HEK293T (cell line): ENCODE measurements at places on chromosomes 13 and 19.

- no peak for DNase-seq
These were observed 13.6 kb downstream of the C19orf25 start for GRCh38 chr19:1465191-1466016.

DNA sequence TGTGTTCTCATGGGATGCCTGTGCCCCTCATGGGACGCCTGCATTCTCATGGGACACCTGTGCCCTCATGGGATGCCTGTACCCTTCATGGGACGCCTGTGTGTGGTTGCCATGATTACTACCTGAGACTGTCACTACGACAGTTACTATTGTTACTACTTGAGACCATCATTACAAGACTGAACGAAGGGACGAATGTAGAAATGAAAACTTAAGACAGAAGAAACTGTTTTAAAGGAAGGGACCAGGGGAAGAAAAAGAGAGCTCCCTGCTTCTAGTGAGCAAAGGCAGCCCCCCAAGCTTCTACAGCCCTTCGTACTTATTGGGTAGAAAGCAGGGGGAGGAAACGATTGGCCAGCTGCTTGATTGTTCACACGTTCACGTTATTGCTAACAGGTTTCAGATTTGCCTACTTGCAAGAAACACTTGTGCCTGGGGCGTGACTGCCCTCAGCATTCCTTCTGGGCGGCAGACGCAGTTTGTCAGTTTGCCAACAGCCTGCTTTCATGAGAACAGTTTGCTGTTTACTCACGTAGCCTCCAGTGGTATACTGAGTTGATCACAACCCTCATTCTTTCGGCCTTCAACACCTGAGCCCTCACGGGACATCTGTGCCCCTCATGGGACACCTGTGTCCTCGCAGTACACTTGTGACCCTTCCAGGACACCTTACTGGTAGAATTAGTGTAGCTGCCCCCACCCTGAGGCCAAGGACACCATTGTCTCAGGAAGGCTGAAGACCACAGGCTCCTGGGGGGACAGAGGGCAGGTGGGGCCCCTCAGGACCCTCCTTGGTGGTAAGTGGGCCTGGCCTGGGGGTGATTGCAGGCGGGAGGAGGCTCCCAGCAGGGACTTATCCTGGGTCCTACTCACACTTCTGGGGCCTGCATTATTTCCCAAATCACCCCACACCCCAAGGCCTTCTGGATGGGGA, 2.5 kb upstream of the S1PR4 start:
- no peak for DNase-seq

GRCh38 chr13:80550971-80551441, 210.1 kb upstream of the SPRY2 start:
- no peak for DNase-seq

DNA sequence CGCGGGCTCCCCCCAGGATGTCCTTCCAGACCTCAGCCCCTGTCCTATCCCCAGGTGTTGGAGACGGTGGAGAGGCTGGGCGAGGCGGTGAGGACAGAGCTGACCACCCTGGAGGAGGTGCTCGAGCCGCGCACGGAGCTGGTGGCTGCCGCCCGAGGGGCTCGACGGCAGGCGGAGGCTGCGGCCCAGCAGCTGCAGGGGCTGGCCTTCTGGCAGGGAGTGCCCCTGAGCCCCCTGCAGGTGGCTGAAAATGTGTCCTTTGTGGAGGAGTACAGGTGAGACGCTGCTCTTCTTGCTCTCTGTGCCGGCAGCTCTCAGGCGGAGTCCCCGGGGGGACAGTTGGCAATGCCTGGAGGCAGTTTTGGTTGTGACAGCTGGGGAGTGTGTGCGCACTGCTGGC, 6.9 kb downstream of the TTYH1 start:
- no peak for DNase-seq

DNA sequence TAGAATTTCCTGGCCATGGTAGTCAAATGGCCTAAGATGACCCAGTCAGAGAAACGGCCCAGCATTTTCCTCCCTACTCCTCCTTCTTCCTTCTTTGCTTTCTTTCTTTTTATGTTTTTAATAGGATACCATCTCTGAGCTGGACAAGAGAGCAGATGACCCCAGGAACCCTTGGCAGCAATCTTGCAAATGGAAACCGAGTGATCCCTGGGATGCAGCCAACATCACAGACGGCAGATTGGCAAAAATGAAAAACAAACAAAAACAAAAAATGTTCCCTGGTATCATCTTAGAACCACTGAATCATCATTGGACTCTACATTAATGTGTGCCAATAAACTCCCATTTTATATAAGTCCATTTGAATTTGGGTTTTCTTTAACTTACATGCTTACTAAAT, 424.4 kb downstream of the FGF14 start:
- DNase-seq, result no peak

- DNase-seq, result no peak
These were observed 6.1 kb downstream of the STK11 start for GRCh38 chr19:1211494-1212234.

- DNase-seq, result no peak
These were observed 84.1 kb upstream of the FNDC3A start for GRCh38 chr13:48891586-48891985.

DNA sequence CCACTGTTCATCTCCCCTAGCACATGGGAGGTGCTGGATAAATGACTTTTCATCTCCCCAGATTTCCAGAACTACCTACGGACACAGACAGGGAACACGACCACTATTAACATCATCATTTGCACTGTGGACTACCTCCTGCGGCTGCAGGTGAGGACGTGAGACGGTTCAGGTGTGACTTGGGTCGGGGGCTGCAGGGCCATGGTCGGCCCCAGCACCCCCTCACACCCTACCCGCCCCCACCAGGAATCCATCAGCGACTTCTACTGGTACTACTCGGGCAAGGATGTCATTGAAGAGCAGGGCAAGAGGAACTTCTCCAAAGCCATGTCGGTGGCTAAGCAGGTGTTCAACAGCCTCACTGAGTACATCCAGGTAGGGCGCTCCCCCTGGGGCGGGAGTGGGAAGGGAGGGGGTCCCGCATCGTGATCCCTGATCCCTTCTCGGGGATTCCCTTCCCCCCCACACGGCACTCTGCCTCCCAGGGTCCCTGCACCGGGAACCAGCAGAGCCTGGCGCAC, 74.4 kb downstream of the MAP4K1 start:
- DNase-seq, result no peak

DNA sequence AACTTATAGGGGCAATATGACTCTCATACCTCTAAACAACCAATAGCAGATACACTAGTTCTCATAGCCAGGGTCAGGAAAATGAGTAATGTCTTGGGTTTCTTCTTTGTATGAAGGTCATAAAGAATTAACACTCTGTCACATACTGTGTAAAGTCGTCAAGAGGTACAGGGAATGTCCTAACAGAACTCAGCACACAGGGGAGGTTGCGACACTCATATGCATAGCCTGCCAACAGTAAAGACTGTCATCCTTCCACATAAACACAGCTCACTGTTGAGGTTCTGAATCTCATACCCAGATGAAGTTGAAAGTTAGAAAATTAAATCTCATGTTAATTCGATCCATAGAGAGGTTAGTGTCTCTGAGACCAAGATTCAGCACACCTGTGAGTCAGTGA, 34.2 kb upstream of the ZNF254 start:
- DNase-seq, result no peak
